NCI-H774 (cell line): ENCODE measurements at places on chromosomes 12 and 14.

DNA sequence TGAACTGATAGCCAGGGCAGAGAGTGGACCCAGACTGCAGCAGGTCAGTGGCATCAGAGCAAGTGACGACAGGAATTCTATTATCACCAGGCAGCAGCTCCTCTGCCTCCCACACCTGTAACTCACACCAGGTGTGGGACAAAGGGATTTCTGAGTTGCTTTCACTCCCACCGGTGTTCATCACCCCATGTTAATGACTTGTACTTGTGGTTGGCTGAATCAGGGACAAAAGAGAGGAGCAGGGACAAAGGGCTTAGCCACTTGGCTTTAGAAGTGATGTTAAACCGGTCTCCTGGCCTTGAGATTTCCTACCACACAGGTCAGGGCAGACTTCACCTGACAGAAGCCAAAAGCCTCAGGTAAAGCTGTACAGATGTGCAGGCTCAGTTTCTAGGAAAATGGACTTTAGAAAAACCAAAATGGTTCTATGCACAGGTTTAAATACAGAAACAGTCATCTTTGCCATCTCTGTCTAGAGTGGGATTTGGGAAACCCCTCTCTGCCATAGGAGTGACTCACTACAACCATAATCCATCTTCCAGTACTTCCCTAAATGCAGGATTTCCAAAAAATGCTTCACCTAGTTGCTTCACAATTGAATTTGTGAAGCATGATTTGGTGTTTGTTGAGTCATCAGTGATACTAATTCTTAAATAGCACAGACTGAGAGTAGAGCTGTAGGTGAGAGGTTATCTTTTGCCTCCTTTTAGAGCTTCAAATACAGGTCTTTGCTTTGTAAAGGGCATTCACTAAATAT lies 158.5 kb downstream of the PRKCH start:
- DNase-seq, result no peak

DNA sequence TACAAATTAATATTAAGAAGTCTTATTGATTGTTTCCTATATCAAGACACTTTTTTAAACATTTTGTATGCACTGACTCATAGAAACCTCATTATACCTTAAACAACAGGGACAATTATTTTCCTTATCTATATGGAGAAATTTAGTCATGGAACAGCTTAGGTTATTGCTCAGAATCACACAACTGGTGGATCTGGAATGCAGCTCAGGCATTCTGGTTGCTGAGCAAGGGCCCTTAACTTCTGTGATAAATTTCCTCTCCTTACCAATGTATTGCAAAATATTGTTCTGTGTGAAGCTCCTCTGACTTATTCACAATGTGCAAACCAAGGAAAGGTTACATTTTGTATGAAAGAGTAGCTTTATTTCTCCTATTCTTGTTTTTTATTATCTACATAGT lies 817.8 kb downstream of the LRFN5 start:
- DNase-seq, result no peak

GRCh38 chr14:85587151-85587711 lies 57.3 kb downstream of the FLRT2 start:
- no peak for DNase-seq

DNA sequence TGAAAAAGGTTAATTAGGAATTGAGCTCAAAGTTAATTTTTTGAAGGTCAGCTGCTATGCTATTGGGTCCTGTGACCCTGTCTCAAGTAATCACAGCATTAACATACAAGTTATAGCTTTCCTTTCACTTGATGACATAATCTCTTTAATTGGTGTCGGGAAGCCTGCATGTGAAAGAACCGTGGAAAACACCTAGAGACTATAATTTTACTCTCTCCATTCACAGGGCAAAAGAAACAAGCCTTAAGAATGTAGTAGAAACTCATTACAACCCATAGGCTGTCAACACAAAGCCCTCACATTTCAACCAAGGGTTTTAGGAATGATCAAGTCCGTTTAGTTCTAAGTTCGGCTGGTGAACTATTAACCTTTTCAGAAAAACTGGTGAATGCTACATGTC lies 104.4 kb downstream of the PPM1A start:
- DNase-seq, result no peak

DNA sequence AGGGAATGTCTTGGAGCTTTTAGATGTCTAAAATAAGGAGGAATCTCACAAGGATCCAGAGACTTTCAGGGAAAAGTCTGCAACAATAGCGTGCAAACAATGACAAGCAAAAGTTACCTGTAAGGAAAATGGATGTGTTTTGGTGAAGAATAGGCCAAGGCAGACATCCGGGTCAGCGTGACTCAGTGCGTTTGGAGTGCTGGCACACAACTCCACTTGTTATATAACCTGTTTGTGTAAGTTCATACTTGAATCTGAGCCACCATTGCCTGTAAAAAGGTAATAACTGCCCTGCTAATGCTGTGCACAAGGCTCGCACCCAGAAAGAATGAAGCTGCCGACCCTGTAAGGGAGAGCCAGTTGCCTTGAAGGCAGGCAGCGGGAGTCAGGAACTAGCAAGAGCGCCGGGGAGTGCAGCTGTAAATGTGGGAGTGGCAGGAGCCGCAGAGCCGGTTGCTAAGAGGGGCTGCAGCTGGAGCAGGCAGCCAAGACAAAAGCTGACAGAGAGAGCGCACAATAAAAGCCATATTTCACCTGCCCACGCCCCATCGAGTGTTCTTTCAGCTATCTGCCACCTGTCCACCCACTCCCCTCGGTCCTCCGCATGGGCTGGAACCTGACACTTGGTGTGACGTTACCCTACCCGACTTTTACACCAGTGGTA lies 638.5 kb upstream of the MIS18BP1 start:
- peak; percentile 43 for DNase-seq

- DNase-seq, result no peak
Observed at GRCh38 chr14:101010293-101010692, 106.8 kb upstream of the RTL1 start.

DNA sequence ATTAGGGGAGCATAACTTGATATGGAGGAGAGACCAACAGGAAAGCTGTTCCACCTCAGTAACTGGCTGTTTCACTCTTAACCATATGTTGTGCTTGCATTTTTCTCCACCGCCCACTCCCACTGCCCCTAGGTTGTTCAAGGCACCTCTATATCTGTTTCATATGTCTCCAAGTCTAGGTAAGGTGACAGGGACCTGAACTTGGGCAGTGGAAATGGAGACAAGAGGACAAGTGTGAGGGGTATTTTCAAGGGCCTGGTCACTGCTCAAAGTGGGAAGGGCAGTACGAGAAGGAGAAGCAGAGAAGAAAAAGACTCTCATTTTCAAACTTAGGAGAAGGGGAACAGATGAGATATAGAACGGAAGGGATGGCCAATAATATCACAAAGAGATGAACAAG lies 3.1 kb downstream of the SLC38A1 start:
- no peak for DNase-seq

DNA sequence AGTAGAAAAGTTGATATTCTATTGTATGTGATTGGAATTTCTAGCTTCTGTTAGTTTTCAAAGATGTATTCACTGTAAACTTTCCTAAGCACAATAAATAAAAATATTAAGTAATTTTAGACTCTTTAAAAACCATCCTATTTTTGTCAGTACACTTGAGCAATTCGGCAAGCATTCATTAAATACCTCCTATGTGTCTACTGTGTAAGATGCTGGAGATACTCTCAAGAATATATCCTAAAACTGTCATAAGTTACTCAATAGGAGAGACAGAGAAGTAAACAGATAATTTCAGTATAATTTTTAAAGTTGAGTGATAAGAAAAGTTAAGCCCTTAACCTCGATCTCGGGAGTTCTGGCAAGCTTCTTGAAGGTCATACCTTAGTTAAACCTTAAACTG lies 46.1 kb downstream of the FANCM start:
- DNase-seq, result no peak

GRCh38 chr14:63922696-63923421 lies 70.1 kb downstream of the SYNE2 start:
- no peak for DNase-seq

DNA sequence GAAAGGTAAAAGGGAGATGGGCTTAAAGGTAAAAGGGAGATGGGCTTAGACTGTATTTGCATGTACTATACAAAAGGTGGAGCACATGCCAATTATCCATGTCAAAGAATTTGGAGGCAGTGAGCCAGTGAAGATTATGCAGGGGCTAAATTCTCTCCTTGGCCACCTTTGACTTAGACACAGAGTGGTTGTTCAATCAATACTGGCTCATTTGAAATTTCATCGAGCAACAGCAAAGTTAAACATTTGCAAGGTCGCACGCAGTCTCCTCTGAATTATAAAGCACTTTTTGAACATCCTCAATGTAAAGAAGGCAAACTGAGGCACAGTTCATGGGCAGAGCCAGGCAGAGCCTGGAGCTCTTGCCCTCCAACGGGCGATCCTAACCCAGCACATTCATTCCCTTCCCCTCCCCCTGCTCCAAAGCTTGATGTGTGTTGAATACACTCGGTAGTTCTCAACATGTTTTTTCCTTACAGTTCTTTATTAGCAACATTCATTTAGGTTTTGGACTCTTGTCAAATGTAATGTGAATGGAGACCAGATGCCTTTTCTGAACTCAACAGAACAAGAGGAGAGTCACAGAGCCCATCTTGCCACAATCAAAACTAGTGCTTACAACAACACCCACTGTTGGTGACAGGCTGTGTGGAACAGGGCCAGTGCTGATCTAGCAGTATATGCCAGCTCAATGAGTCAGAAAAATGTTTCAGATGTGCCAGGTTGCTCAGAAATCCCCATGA lies 169.7 kb upstream of the G2E3 start:
- DNase-seq, result no peak

DNA sequence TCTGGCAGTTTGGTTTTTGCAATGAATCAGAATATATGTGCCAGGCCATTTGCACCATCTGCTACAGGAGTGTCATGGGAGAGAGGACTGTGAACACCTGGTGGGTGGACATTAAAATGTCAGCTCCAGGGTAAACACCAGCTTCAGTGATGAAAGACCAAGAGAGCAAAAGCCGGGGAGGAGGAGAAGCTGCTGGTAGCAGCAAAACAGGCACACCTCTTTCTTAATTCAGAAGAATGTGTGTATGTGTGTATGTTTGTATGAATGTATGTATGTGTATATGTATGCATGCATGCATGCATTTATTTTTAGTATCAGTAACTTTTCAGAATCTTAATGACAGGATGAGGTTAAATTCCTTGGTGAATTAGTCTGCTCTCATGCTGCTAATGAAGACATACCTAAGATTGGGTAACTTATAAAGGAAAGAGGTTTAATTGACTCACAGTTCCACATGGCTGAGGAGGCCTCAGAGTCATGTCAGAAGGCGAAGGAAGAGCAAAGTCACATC lies 357.4 kb upstream of the PRICKLE1 start:
- DNase-seq, result peak; percentile 43

- DNase-seq, result no peak
Observed at GRCh38 chr14:51939755-51940301, 49.5 kb upstream of the RTRAF start.

- no peak for DNase-seq
Observed at GRCh38 chr12:11780521-11781101, 131.1 kb downstream of the ETV6 start.

DNA sequence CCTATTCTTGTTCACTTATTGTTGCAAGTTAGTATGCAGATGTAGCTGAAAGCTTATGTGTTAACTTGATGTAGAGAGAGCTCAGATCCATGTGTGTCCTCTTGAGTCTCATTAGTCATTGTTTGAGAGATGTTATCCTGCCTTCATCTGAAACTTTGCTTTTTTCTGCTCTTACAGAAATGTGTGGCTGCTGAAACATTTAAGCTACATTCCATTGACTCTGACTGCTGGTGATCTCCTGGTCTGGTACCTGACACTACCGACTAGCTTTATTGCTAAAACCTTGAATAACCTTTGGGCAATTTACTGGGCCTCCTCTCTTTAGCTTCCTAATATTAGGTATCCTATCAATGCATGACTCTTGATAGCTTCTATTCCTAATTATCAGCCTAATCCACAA lies 705.6 kb upstream of the FOXG1 start:
- no peak for DNase-seq

DNA sequence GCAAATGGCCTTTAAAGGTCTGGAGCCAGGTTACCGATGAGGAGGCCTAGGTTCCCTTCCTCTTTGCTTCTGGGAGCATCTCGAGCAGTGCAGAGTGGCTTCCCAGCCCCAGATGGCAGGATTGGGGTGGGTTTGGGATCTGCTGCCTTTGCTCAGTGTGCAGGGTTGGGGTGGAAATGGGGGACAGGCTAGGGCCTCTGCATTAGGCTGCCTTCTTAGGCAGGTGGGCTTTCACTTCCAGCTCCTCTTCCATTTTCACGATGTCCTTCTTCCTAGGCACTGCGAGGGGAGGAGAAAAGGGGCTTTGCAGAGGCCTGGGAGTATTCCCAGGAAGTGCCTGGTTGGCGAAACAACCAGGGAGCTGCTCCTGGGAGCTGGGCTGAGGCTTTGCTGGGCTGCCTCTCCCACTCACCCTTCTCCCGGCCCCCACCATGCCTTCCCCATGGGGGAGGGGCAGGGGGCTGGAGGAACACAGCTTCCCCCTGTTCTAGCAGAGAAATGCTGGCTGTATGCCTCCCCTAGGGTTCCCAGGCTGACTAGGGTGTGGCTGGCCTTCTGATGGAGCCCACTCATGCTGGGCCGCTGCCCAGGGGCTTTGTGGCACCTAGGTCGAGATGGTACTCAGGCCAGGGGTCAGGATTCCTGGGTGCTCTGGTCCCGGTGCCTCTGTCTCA lies 2.4 kb downstream of the NR4A1 start:
- no peak for DNase-seq

- DNase-seq, result no peak
Observed at GRCh38 chr12:110010853-110011723, 11.9 kb downstream of the ANKRD13A start.

GRCh38 chr12:44689587-44689986 lies 186.5 kb downstream of the NELL2 start:
- DNase-seq, result no peak

- DNase-seq, result no peak
Observed at GRCh38 chr14:59207506-59207933, 19.1 kb downstream of the DAAM1 start.

GRCh38 chr12:15752785-15753184 lies 36.4 kb downstream of the EPS8 start:
- no peak for DNase-seq

GRCh38 chr12:105220150-105220928 lies 15.6 kb downstream of the APPL2 start:
- no peak for DNase-seq

- DNase-seq, result no peak
Observed at GRCh38 chr14:79473651-79474050, 737.7 kb downstream of the DIO2 start.

GRCh38 chr12:19848421-19848820 lies 409.1 kb downstream of the AEBP2 start:
- no peak for DNase-seq

DNA sequence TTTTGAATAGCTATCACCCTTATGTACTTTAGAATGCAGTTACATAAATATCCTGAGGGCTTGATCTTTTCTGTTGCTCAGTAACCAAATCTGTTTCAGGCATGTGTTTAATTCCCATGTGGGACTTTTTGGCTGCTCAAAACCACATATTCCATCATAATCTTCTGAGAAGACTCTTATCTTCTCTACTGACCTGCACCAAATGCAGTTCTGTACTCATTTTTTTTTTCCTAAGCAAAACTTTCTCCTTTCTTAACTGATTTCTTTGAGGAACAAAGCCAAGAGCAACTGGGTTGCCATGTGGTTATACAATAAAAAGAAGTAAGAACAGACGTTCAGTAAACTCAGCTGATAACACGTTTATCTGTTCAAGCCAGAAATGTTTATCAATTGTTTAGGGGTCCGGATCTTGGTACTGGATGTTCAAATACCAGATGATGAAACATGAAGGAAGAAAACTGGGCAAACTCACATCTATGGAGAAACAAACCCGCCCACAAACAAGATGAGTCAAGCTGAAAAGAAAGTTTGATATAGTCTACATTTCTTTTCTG lies 50.1 kb downstream of the TMEM132C start:
- no peak for DNase-seq
